ENCODE measurements at places on chromosomes 13 and 19.

GRCh38 chr13:94776956-94777355, 64.6 kb upstream of the SOX21 start:
- DNase-seq = no peak

DNA sequence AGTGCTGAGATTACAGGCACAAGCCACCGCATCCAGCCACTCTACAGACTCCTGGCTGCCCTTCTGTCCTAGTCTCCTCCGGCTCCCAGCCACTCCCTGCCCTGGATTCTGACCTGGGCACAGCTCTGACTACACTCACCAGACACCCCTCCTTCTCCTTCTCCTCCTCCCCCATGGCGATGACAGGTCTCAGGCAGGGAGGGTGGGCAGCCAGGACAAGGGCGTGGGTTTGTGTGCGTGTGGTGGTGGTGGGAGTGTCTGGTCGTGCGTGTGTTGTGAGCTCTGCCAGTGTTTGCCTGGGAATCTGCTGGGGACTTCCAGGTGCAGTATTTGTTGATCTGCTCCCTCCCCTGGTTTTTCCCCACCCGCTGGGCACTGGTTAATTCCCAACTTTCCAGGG, 3.0 kb upstream of the NCCRP1 start:
- DNase-seq = no peak

GRCh38 chr13:104011505-104012241, 945.5 kb upstream of the SLC10A2 start:
- DNase-seq = no peak

GRCh38 chr19:18362934-18363542, 22.6 kb downstream of the PGPEP1 start:
- DNase-seq = no peak

DNA sequence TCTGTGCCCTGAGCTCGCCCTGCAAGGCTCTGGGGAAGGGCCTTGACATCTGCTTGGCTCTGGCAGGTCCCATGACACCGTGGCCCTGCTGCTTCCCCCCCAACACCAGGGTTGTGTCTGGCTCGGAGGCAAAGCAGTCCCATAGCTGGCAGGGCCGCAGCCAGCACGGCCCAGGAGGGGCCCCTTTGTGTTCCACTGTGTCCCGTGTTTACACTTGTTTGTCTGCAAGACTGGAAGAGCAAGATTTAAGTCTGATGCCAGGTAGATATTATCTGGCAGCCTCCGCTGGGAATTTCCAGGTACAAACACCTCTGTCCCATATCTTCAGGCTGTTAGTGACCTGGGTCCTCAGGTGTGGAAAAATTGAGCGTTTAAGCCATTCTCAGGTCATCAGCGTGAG, 44.3 kb downstream of the MCF2L start:
- no peak for DNase-seq

GRCh38 chr19:40611096-40611495, 9.9 kb downstream of the LTBP4 start:
- no peak for DNase-seq

DNA sequence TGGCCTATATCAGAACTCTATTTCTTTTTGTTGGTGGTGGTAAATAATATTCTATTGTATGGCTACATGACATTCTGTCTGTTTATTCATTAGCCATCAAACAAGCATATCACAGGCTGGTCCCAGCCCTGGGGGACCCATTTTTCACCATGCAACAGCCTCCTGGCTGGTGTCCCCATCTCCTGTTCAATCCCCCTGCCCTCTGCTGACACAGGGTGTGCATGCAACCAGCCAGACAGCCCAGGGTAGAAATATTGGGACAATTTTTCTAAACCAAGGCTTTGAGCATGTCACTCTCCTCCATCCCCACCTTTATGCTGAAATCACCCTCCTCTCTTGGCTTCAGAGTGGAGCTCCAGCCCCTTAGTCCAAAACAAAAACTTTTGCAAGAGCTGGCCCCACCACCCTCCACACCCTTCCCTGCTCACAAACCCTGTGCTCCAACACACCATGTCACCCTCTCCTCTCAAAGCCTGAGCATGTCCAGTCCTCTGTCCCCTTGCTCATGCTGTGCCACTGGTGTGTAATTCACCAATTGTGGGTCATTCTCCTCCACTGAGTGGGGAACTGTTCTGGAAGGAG, 153.0 kb upstream of the UQCRFS1 start:
- no peak for DNase-seq

DNA sequence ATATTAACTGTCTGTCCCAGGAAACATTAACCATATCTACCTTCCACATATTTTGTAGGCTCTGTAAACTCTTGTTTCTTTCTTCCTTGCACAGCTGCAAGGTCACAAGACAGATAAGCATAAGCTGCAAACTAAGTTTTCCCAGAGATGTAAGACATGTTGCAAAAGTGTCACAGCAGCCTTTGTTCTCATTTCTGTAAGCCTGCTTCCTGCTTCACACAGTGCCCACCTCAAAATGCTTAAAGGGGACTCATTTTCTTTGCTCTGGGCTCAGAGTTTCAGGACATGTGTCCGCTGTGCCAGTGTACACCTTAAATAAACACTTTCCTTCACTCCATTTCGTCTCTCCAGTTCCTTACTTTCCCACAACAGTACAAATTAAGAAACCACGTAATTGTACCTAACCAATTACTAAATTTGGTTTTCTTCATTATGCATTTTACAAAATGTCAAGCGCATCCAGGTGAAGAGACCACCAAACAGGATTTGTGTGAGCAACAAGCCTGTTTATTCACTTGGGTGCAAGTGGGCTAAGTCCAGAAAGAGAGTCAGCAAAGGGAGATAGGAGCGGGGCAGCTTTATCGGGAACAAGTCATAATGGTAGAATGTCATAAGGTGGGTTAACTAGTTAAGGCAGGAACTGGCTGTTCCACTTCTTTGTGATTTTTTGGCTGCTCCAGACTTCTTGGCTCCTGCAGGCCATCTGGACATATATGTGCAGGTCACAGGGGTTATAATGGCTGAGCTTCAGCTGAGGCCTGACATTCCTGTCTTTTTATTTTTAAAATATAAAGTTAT, 12.7 kb upstream of the ZNF431 start:
- DNase-seq = no peak

DNA sequence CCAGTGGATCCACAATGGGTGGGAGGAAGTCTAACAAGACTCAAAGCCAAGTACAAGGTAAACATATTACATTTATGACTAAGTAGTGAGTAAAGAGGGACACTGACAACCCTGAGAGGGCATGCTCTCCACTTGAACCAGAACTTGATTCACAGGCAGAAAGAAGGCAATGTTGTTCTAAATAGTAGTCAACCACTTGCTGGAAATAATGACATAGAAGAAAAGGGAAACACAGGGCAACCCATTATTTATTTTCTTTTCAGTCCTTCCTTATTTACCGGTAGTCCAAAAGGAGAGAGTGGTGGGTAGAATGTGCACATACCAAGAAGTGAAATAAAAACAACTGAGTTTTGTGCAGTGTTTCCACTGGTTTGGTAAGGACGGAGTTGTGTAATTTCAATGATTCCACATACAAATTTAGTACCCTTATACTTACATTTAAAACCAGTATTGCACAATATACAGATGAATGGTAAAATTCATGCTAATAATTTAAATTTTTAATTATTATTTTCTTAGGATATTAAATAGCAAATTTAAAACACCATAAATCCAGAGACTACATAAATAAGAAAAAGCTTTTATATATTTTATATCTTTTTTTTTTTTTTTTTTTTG, 65.9 kb downstream of the ENOX1 start:
- peak; percentile 29 for DNase-seq

DNA sequence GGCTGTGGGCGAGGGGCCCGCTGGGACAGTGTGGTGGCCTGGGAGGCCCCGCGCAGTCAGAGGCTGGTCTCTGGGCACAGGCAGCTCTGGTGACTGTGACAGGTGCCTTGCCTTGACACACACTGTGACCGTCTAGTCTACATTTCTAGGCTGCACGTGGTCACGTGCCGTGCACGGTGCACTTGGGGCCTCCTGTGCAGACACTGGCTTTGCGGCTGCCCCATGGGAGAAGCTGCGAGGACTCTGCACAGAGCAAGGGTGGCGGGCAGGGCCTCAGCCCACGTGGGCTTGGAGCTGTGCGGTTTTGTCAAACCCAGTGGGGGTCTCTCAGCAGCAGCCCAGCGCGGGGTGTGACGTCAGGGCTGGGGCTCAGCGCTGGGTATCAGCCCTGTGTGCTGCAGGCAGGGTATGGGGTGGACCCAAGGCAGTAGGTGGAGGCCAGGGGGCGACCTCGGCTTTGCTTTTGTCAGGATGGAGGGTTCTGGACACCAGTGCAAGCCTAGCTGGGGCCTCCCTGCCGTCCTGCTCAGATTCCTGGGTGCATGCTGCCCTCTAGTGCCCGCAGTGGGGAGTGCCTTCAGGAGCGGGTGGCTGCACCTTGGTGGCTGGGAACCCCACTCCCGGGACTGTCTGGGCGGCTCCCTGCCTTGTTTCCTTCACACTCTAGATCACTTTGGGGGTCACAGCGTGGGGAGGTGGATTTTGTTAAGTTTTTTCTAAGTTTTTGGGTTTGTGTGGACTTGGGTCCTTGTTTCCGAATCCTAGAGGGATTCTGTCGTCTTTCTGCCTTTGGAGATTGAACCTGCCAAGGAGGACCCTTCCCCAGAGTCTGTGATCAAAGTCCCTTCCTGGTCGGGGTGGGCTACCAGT, 62.6 kb downstream of the KDM4B start:
- DNase-seq = peak; percentile 78

- DNase-seq = no peak
Measured at GRCh38 chr19:35038623-35039512, 2.7 kb upstream of the HPN start.

DNA sequence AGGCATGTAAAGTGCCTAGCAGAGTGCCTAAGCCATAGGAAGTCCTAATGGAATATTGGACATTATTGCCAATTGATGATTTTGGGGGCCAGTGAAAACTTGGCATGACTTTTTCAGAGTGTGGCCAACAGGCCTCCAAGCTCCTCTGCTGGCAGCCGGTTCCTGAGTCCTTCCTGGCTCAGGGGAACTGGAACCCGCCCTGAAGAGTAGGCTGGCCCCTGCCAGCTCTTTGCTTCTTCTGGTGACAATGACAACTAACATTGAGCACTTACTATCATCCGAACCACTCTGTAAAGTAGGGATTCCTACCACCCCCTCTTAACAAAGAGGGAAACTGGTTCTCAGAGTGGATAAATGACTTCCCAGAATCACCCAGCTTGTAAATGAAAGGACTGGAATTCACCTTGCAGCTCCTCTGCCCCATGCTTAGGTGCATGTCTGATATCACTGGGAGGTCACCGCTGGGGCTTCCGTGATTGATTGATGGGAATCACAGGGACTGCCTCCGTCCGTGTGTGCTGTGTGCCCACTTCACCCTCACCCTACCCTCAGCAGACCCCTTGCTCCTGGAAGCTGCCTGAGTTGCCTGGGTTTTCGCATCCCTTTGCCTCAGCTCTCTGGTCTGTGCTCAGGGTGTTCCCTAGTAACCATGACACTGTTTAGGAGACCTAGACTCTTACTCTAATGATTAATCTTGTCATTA, 50.6 kb downstream of the TNFRSF19 start:
- DNase-seq = no peak

- DNase-seq = no peak
Measured at GRCh38 chr13:72889495-72889894, 107.6 kb downstream of the PIBF1 start.

GRCh38 chr13:106183410-106184065, 351.9 kb downstream of the EFNB2 start:
- no peak for DNase-seq

GRCh38 chr13:46775385-46776107, 21.4 kb downstream of the ESD start:
- DNase-seq = no peak

GRCh38 chr13:105871326-105871725, 664.1 kb downstream of the EFNB2 start:
- DNase-seq = no peak

DNA sequence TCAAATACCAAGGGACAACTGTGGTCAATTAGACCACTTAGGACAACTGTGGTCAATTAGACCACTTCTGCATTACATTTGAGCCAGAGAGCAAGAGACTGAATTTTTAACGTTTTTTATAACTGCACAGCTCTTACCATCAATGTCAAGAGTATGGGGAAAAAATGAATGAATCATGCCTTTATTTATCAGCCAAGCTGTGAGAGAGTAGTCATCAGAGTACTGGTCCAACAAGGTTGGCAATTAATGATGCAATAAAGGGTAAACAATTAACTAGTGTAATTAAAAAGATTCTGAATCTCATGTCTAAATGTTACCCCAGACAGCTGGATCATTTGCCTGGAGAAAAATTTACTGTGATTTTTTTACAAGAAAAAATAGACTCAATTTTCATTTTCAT, 381.1 kb downstream of the LIG4 start:
- no peak for DNase-seq

DNA sequence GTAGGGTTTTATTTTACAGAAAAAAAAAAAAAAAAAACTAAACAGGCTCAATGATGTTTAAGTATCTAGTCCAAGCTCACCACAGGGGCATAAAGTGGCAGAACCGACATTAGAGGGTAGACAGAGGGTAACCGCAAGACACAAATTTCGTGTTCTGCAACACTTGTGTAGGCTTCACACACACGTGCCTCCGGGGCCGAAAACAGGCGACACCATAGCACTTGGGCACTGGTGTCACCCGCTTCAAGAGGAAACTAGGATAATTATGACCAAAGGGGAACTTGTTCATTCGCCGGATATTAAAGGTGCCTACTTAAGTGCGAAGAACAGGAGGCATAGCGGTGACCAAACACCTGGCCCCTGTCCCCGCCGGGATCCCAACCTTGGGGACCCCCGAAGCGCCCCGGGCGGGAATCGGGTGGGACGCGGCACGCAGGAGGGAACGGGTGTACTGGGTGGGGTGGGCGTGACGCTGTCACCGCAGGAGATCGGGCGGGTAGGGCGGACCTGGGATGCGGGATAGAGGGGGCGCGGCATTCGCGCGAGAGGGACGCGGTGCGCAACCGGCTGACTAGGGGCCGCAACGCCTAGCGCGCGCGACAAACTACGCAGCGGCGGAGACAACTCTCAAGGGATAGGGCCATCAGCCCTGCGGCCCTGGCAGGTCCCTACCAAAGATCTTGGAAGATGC, 558 bp downstream of the MZT1 start:
- DNase-seq = peak; percentile 32

- no peak for DNase-seq
Measured at GRCh38 chr13:40181203-40181845, 485.1 kb downstream of the FOXO1 start.

DNA sequence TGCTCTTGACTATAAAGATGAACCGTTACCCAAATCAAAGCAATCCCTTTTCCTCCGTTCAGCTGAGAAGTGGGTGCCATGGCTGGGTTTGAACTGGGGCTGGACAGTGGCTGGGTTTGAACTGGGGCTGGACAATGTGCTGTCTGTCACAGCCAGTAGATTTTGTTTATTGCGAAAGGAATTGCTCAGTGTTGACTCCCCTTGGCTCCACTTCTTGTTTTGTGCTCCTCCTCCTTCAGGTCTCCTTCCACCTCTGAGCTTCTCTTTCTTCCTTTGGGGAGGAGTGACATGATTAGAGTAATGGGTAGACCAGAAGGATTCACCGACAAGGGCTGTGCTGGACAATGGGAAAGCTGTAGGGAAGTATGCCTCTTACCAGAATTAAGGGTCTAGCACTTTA, 19.4 kb upstream of the MBNL2 start:
- no peak for DNase-seq

- DNase-seq = no peak
Measured at GRCh38 chr19:2653710-2654707, 48.5 kb downstream of the GNG7 start.

GRCh38 chr19:2302319-2303210, 5.4 kb downstream of the LINGO3 start:
- DNase-seq = peak; percentile 29
